ENCODE measurements at places on chromosomes 12 and 14. TPM values are rescaled to one million over a fixed set of nuclear protein-coding genes. Genes with fewer than 3 reads are reported as not detected.

The ZC3H14 gene
- total RNA-seq, result 44.1 TPM

The HOXC4 gene
- total RNA-seq, result 1.8 TPM

The TXNRD1 gene
- total RNA-seq, result 59.7 TPM

The SPIC gene
- 0.24 TPM for total RNA-seq

The EGLN3 gene
- total RNA-seq, result 0.52 TPM

The RIPK3 gene
- total RNA-seq, result 58.2 TPM

The GNG2 gene
- total RNA-seq, result 653 TPM

The YARS2 gene
- total RNA-seq, result 15.9 TPM

The ACSS3 gene
- total RNA-seq, result 2.9 TPM

The SIX4 gene
- total RNA-seq, result not detected

GRCh38 chr14:95041477-95042020 is 115.8 kb downstream of the DICER1 start:
- H3K27ac ChIP-seq, result no peak overlapping the region
- no peaks in the 10 kb centered on the region for H3K36me3 ChIP-seq
- H3K4me1 ChIP-seq, result no peaks in the 10 kb centered on the region
- H3K27me3 ChIP-seq, result no peaks in the 10 kb centered on the region
- H3K4me3 ChIP-seq, result no peak overlapping the region

DNA sequence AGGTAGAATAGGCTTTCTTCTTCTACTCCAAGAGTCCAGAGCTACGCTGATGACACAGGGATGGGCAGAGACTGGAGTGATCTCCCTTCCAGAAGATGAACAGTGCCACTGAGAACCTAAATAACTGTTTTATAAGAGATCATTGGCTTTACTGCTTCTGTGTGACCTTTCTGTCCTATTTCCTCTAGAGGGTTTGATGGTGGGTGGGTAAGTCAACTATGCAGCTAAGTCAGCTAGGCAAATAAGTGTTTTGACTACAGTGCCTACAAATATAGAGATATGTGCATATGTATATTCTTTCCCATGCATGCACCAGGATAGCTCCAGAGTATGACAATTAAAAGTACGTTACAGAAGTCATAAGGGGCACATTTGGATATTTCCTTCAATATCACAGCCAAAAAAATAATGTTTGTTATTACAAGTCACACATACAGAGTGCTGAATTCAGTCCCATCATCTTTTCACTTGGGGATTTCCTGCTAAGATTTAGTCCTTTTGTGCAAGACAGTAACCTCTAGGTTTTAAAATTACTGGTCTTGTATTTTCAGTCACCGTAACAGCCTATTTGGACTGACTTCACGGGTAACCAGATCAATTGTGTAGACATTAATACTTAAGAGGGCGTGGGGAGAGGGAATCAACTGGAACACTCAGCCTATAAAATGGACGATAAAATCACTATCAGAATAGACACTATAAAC is 412.6 kb upstream of the SOX5 start:
- H3K27ac ChIP-seq, result no peak overlapping the region
- no peaks in the 10 kb centered on the region for H3K4me1 ChIP-seq
- no peaks in the 10 kb centered on the region for H3K27me3 ChIP-seq

DNA sequence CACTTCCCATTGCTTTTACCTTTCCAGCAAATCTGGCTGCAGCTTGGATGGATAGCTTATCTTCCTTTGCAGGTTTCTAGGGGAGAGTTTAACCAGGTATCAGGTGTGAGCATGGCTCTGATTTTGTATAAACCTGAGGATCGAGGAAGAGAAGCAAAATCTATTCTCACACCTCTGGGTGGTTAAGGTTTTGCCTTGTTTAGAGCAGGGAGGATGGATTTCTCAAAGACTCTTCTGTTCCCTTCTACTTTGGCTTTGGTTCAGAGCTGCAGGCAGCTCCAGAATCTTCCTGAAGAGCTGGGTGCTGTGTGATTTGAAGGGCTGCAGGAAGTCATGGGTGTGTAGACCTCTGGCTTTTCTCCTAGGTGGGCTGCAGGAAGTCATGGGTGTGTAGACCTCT is 1.7 kb downstream of the JDP2 start:
- peaks cover 10% of the 10 kb centered on the region for H3K27me3 ChIP-seq
- no peaks in the 10 kb centered on the region for H3K36me3 ChIP-seq
- H3K27ac ChIP-seq, result no peak overlapping the region
- H3K4me1 ChIP-seq, result peaks cover 15% of the 10 kb centered on the region

GRCh38 chr12:131052063-131052781 is 98.5 kb downstream of the ADGRD1 start:
- H3K36me3 ChIP-seq, result no peaks in the 10 kb centered on the region
- H3K4me3 ChIP-seq, result no peak overlapping the region
- H3K27ac ChIP-seq, result no peak overlapping the region
- DNase-seq, result no peak
- no peaks in the 10 kb centered on the region for H3K4me1 ChIP-seq
- H3K27me3 ChIP-seq, result no peaks in the 10 kb centered on the region

- H3K4me1 ChIP-seq, result no peaks in the 10 kb centered on the region
- no peak for DNase-seq
- H3K36me3 ChIP-seq, result peaks cover 75% of the 10 kb centered on the region
- no peak overlapping the region for H3K27ac ChIP-seq
- H3K27me3 ChIP-seq, result no peaks in the 10 kb centered on the region
Observed at GRCh38 chr12:120175062-120175461, 19.5 kb downstream of the GCN1 start.

- DNase-seq, result no peak
- no peaks in the 10 kb centered on the region for H3K27me3 ChIP-seq
- no peak overlapping the region for H3K4me3 ChIP-seq
- H3K36me3 ChIP-seq, result no peaks in the 10 kb centered on the region
Observed at GRCh38 chr14:85587151-85587711, 57.3 kb downstream of the FLRT2 start.

DNA sequence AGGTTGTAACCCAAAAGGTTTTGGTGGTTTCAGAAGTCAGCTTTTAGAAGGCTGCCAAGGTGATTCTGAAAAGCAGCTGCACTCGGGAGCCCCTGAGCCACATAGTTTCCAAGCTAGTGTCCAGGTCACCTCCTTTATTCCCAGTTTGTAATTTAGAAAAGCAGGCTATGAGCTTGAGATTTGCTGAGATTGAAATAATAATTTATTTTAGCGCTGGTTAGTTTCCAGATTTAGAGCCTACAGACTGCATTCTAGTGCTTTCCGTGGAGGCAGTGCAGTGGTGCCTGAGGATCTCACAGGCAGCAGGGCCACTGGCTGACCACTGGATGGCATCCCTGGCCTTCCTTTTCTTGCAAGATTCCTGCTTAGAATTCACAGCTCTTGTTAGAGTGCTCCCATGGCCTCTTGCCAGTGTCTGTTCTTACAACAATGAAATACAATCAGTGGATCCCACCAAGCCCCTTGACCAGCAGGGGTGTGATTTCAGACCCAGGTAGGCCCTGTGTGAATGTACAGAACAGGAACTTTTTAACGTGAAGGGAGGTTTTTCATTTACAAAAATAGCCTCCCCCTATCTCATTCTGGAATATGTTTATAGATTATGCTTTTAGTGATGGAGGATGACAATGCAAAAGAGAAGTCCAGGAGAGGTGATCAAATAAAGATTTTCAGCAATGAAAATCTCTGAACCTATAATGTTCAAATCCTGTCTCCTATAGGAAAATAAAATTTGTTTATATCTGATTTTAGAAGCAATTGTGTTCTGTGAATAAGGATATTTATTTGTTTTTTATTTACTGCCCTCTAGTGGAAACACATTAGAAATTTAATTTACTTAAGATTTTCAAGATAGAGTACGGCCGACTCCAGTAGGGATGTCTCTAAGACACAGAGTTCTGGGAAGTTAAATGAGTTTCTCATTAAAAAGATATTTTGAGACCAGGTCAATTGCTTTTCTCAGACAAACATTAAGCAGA is 362.1 kb upstream of the STXBP6 start:
- DNase-seq, result no peak
- no peak overlapping the region for H3K27ac ChIP-seq
- no peaks in the 10 kb centered on the region for H3K4me1 ChIP-seq
- no peak overlapping the region for H3K4me3 ChIP-seq

- H3K36me3 ChIP-seq, result no peaks in the 10 kb centered on the region
- no peaks in the 10 kb centered on the region for H3K27me3 ChIP-seq
- peak overlapping the region; percentile 83 for H3K4me3 ChIP-seq
- peak overlapping the region; percentile 81 for H3K27ac ChIP-seq
- H3K4me1 ChIP-seq, result peaks cover 16% of the 10 kb centered on the region
- no peak for DNase-seq
Observed at GRCh38 chr12:69469854-69470188, 367 bp upstream of the FRS2 start.

- DNase-seq, result no peak
- no peak overlapping the region for H3K27ac ChIP-seq
- H3K36me3 ChIP-seq, result no peaks in the 10 kb centered on the region
- H3K4me1 ChIP-seq, result no peaks in the 10 kb centered on the region
- no peaks in the 10 kb centered on the region for H3K27me3 ChIP-seq
Observed at GRCh38 chr12:92370828-92371227, 225.2 kb upstream of the BTG1 start.

DNA sequence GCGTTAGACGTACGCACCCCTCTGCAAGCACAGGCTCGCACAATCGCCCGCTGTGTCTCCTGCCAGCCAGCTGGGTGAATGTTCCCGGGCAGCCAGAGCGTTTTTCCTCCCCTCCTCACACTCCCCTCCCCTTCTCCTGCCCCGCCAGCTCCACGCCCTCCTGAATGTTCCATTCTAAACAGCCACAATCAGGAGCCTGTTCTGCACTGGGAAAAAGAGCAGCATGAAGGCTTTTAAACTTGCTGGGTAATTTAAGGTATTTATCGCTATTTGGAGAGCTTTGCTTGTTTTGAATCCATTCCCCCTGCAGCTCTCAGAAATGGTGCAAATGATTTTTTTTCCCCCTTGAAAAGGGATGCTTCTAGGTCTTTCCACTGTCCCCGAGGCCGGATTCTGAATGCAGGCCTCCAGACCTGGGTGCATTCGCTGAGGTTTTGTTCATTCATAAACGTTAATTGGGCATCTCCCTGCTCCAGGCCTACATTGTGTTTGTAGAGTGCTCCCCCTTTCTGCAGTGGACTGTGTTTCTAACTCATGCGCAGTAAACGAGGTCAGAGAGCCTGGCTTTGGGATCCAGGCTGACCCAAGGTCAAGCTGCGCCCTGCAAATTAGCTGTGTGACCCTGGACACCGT is 212.5 kb downstream of the CHST11 start:
- no peak overlapping the region for H3K27ac ChIP-seq
- peaks cover 2% of the 10 kb centered on the region for H3K36me3 ChIP-seq
- no peak for DNase-seq
- H3K4me3 ChIP-seq, result no peak overlapping the region
- H3K27me3 ChIP-seq, result no peaks in the 10 kb centered on the region
- peaks cover 55% of the 10 kb centered on the region for H3K4me1 ChIP-seq

DNA sequence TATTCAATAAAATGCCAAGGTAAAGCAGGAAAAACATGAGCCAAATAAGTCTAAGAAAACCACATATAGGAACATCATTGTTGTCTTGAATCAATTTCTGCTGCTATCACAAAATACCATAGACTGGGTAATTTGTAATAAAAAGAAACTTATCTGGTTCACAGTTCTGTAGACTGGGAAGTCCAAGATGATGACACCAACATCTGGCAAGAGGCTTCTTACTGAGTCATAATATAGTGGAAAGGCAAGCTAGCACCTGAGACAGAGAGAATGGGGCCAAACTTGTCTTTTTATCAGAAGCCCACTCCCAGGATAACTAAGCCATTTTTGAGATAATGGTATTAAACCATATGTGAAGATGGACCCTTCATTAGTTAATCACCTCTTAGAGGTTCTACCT is 975.9 kb downstream of the FLRT2 start:
- no peak overlapping the region for H3K4me3 ChIP-seq
- no peaks in the 10 kb centered on the region for H3K4me1 ChIP-seq
- H3K36me3 ChIP-seq, result no peaks in the 10 kb centered on the region
- no peak for DNase-seq

GRCh38 chr12:16669756-16670155 is 63.8 kb upstream of the LMO3 start:
- no peaks in the 10 kb centered on the region for H3K4me1 ChIP-seq
- H3K27me3 ChIP-seq, result no peaks in the 10 kb centered on the region
- H3K4me3 ChIP-seq, result no peak overlapping the region
- DNase-seq, result no peak
- no peak overlapping the region for H3K27ac ChIP-seq

DNA sequence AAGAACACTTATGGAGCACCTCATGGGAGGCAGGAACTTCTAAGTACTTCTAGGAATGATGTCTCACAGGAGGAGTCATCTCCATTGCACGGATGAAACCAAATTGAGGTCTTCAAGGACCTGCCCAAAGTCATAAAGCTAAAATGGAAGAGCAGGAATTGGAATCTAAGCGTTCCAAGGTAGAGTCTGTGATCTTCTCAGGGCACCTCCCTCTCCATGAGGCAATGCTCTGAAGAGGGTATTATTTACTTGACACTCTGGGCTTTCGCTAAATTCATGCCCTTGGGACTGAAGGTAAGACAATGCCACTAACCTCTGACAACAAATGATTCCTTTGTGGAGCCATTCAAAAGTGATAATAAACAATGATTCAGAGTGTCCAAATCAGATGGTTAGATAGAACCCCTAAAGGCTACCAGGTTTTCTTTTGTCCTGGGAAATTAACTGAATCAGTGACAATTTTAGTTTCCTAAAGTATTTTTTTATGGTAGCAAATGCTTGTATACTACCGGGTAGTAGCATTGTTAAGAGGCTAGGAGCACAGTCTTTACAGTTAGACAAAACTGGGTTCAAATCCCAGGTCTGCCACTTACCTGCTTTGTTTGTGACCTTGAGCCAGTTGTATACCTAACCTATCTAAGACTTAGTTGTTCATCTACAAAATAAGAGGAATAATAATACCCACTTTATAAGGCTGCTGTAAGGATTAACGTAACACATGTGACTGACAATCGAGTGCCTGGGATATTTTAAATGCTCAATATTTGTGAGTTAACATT is 12.3 kb downstream of the HMGA2 start:
- no peak for DNase-seq
- H3K27me3 ChIP-seq, result peaks cover 6% of the 10 kb centered on the region
- H3K4me1 ChIP-seq, result no peaks in the 10 kb centered on the region
- H3K27ac ChIP-seq, result no peak overlapping the region

DNA sequence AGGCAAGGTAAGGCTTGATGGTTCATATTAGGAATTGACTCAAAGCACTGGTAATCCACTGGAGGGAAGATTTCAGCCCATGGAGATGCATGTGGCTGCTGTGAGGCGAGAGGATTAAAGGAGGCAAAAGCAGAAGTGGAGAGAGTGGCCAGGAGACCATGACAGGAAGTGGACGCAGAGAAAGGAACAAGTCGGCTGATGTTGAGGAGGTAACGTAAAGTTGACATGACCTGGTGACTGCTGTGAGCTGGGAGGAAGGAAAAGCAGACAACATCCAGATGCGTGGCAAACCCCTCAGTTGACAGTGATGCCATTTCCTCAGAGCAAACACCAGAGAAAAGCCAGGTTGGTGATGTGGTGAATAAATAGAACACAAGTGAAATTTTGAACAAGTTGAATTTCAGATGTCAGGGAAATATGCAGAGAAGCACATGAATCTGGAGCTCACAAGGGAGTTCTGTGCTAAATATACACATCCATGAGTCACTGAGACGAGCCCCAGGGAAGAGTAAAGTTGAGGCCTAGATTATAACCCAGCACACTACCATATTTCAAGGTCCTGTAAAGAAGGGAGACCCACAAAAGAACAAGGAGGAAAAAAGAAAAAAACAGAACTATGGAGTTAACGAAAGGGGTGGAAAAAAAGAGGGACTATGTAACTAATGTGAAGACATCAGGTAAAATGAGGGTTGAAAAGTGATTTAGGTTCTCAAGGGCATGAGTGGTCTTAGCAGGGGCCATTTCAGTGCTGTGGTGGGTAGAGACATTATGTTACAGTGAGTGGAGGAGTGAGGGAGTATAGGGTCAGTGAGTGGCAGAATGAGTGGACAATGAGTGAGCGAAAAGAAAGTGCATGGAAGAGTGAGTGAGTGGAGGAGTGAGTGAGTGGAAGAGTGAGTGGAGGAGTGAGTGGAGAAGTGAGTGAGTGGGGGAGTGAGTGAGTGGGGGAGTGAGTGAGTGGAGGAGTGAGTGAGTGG is 61.6 kb upstream of the GZMB start:
- peak; percentile 62 for DNase-seq
- peaks cover 77% of the 10 kb centered on the region for H3K4me1 ChIP-seq
- H3K4me3 ChIP-seq, result no peak overlapping the region
- peak overlapping the region; percentile 78 for H3K27ac ChIP-seq

Measured in natural killer cell (primary cell).